ENCODE measurements at places on chromosomes 1 and 21. TPM values are rescaled to one million over a fixed set of nuclear protein-coding genes. Genes with fewer than 3 reads are reported as not detected.

Gene CLDN19
- total RNA-seq, result not detected

Gene NRAS
- 48.0 TPM for total RNA-seq

Gene AQP10
- total RNA-seq, result not detected

GRCh38 chr1:206895325-206895724, 1.9 kb upstream of the IL24 start:
- H3K27ac ChIP-seq, result no peak overlapping the region
- peaks cover 9% of the 10 kb centered on the region for H3K4me1 ChIP-seq
- H3K4me3 ChIP-seq, result no peak overlapping the region
- H3K27me3 ChIP-seq, result no peaks in the 10 kb centered on the region

GRCh38 chr1:107343601-107344000, 202.8 kb downstream of the NTNG1 start:
- DNase-seq, result no peak
- no peak overlapping the region for H3K27ac ChIP-seq
- no peaks in the 10 kb centered on the region for H3K27me3 ChIP-seq
- no peak overlapping the region for H3K4me3 ChIP-seq
- H3K36me3 ChIP-seq, result no peaks in the 10 kb centered on the region

DNA sequence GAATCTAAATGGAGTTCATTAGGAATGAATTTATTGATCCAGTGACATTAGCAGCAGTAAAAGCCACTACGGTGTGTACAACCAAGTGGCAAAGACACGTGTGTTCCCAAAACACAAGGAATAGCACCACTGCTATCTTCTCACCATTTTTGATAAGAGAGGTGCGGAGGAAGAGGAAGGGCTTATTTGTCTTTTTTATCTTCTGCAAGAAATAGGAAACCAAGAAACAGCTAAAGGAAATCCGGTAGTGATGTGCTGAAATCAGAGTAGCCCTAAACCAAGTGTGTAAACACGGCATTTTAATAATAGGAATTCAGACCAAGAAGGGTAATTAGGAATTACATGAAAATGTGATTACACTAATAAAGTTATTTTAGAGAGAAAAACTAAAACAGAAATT, 9.1 kb upstream of the SCYL3 start:
- no peak overlapping the region for H3K4me3 ChIP-seq
- H3K36me3 ChIP-seq, result no peaks in the 10 kb centered on the region
- peaks cover 6% of the 10 kb centered on the region for H3K4me1 ChIP-seq
- no peak overlapping the region for H3K27ac ChIP-seq
- no peak for DNase-seq
- H3K27me3 ChIP-seq, result no peaks in the 10 kb centered on the region

GRCh38 chr1:53755874-53756273, 16.9 kb upstream of the GLIS1 start:
- H3K4me1 ChIP-seq, result no peaks in the 10 kb centered on the region
- no peaks in the 10 kb centered on the region for H3K36me3 ChIP-seq
- no peaks in the 10 kb centered on the region for H3K27me3 ChIP-seq
- H3K4me3 ChIP-seq, result no peak overlapping the region

Measured in HCT116 (cell line).